ENCODE measurements at places on chromosomes 7 and 10. TPM values are rescaled to one million over a fixed set of nuclear protein-coding genes. Genes with fewer than 3 reads are reported as not detected.

Gene TMEM176B
- total RNA-seq = 0.26 TPM

Gene GIMAP2
- not detected for total RNA-seq

Gene LMOD2
- not detected for total RNA-seq

Gene TMEM236
- 0.14 TPM for total RNA-seq

Gene TRIL
- total RNA-seq = 0.72 TPM

Gene CUZD1
- 0.17 TPM for total RNA-seq

Gene OR2A42
- not detected for total RNA-seq

Gene CYP2C9
- total RNA-seq = not detected

Gene MYL10
- 0.73 TPM for total RNA-seq

Gene KCNIP2
- 1.9 TPM for total RNA-seq

Gene TMEM120A
- 32.3 TPM for total RNA-seq

Gene PLXDC2
- 44.5 TPM for total RNA-seq

Gene TCERG1L
- 1.9 TPM for total RNA-seq

Gene PBLD
- 5.7 TPM for total RNA-seq

Gene CHAT
- total RNA-seq = 1.00 TPM

Gene ACHE
- 18.9 TPM for total RNA-seq

Gene GPR15LG
- total RNA-seq = not detected

Gene MEST
- 214 TPM for total RNA-seq

Gene NSUN5
- total RNA-seq = 26.0 TPM

Gene GPR146
- 3.4 TPM for total RNA-seq

Gene SORCS1
- total RNA-seq = 1.1 TPM

Gene ZPBP
- total RNA-seq = not detected

Gene NAMPT
- total RNA-seq = 52.1 TPM
